ENCODE measurements at places on chromosomes 5 and 9.

DNA sequence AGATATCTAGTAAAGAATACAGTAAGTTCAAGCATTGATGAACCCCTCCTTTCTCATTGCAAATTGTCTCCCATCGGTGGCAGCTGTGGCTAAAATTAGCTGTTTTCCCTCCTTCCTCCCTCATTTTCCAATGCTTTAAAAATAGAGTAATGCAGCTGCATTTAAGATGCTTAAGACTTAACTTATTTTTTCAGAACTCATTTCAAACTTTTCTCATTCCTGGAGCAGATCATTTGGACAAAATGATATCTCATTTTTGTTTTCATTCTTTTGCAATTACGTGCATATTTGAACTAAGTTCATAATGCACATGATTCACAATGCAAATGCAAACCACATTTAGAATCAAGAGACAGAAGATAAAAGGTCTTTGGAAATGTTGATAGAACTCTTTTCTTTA lies 14.6 kb downstream of the HSPB3 start:
- no peak for DNase-seq

DNA sequence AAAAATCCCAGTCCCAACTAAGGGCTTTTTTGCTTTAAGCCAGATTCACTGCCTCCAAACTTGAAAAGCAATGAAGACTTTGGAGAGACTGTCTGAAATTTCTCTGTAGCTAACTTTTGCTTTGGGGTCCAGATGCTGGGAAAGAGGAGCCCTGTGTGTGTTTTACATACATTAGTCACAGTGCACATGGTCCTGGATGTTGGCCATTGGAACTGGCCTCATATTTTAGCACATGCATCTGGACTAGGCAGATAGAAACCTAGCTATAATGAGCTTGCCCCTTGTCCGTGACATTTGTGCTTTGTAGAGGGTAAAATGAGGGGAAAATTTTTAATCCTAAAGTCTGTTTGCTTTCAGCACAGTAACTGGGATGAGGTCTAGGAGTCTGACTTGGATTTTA lies 421.7 kb downstream of the CDK5RAP2 start:
- no peak for DNase-seq

DNA sequence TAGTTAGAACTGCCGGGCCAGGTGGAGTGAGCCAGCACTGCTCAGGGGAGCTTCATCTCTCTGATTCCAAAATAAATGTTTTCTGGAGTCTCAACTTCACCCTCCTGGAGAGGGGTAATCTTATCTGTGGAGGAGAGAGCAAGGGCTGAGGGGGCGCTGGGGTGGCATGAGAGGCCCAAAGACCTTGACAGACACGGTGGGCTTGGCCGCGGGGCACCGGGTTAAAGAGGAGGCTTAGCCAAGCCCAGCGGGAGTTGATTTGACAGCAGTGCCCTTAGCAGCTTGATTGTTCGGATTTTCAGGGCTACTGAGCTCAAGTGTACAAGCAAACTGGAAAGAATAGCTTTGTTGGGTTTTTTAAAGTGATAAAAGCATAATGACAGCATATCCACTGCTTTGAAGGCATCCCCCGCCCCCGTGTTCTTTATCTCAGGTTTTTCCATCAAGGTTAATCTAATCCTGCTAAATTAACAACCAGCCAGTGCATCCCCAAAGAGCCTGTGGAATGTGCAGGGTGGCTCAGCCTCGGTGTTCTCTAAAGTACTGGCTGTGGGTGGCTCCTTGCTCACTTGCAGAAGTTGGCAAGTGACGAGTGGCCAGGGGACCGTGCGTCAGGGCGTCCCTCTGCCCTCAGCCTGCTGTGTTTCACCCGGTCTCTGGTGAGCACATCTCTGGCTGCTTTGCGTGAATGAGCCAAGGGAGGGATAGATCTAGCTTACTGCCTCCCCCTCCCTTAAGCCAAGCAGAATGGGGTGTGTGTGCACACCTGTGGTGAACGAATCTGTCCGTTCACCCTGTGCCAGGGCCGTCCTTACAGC lies 5.5 kb downstream of the QRFP start:
- no peak for DNase-seq

DNA sequence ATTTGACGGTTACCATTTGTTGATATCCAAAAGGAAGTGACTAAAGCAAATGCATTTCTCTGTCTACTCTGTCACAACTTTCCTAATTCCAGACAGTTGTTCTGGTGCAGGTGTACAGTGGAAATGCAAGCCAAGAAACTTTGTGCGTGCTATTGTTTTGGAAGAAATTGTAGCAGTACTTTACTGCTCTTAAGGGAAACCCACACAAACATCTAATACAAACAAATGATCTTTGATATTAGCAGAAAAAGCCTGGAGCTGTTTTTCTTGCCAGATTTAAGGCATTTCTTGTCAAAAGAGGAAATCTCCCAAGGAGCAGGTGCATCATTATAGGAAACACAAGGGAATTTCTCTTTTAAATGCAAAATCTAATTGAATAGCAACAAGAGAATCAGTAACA lies 2.0 kb downstream of the SNCAIP start:
- no peak for DNase-seq

DNA sequence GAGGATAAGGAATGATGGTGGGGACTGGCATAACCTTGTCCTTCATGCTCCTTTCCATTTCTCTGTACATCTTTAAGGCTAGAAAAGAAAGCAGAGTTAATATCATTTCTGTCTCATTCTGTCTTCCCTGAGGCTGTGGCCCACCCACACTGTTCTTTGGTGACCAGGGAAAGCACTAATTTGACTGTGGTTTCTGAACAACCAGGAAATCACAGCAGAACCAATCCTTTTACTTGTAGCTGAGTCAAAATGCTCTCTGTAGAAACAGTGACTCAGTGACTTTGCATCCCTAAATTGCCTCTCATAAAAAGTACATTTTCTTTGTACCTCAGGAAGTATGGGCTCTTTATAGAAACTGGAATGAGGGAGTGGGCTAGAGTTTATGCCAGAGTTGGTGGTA lies 28.1 kb downstream of the IL33 start:
- no peak for DNase-seq

GRCh38 chr5:175885813-175886212 lies 14.4 kb downstream of the CPLX2 start:
- no peak for DNase-seq

DNA sequence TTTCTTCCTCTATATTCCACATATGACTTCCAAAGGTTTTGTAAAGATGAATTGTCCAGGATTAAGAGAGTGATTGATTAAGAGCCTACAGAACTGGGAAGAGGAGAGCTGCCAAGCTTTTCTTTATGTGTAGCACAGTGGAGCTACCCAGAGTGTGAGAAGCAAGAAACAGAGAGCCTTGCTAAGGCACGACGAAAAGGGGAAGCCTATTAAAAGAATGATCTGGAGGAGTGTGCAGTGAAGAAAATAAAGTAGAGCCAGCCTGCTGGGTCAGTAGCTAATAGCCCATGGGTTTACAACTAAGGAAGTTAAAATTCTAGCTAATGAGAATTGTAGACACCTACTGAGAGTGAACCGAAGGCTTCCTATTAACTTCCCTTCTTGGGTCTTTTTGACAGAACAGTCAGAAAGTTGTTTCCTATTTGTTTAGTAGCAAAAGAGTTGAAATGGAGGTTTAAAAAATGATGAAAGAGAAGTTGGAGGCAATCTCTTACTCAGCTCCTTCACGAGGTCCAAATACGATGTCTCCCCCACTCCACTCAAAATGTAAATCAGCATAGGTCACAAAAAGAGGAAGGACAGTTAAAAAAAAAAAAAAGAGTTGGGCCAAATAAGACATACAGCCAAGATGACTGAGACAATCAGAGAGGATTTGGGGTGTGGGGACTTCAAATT lies 957 bp upstream of the PRR16 start:
- DNase-seq, result no peak

GRCh38 chr5:51383131-51384121 lies at the start of gene ISL1:
Gene ISL1, plus strand, starts transcription at chr5:51383448. Its CDS starts 224 bp downstream, at chr5:51383672.
- DNase-seq, result no peak

GRCh38 chr5:156695774-156696173 lies 154.3 kb upstream of the PPP1R2B start:
- DNase-seq, result no peak

- no peak for DNase-seq
Measured at GRCh38 chr5:145778144-145778900, 56.8 kb downstream of the PRELID2 start.

DNA sequence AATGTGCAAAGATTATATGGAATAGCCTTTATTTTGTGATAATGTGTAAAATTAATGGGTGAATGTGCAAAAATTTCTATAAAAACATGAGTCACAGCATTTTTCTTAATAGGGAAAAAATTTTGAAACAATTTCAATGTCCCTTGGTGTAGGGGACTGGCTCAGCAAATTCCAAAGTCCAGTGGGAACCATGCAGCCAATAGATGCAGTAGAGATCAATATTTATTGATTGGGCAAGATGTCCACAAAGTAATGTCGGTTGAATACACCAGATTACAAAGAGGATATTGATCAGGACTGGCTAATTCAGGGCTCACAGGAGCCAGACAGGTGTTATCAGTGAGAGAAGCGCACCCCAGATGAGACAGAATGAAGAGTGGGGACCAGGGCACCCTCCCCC lies 62.5 kb downstream of the AMBP start:
- DNase-seq, result no peak

DNA sequence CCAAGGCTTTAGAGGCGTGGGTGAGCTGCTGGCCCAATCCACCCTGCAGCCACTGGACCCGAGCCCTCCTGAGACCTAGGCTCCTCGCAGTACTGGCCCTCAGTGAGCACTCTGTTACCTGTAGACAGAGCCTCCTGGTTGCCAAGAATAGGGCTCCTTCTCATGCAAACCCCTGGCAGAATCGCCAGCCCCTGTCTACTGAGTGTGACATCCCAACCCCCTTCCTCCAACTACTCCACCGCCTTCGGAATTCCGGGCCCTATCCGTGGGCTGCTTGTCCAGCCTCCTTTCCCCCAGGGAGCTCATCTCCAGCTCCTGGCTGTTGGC lies 23.8 kb upstream of the COL5A1 start:
- DNase-seq, result no peak

- no peak for DNase-seq
Measured at GRCh38 chr5:113212244-113212920, 222.4 kb downstream of the TSSK1B start.

- no peak for DNase-seq
Measured at GRCh38 chr5:169494941-169495548, 88.5 kb upstream of the SPDL1 start.

DNA sequence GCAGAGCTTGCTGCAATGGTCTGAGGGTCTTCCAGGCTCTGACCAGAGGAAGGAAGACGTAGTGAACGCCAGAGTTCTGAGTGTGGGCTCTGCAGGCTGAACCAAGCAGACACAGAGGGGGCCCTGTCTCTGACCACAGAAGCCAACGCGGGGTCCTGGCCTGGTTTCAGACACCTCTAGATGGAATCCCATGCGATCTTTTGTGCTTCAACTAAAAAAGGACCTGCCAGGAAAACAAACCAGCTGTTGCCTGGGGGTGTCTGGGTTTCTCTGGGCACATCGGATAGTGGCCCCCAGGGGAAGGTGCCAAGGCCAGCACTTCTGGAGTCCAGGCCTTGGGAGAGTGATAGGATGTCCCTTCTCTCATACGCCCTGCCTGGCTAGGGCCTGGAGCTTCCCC lies 12.9 kb downstream of the PRDM12 start:
- DNase-seq, result no peak

GRCh38 chr9:34451135-34451534 lies 7.2 kb downstream of the FAM219A start:
- DNase-seq, result no peak

DNA sequence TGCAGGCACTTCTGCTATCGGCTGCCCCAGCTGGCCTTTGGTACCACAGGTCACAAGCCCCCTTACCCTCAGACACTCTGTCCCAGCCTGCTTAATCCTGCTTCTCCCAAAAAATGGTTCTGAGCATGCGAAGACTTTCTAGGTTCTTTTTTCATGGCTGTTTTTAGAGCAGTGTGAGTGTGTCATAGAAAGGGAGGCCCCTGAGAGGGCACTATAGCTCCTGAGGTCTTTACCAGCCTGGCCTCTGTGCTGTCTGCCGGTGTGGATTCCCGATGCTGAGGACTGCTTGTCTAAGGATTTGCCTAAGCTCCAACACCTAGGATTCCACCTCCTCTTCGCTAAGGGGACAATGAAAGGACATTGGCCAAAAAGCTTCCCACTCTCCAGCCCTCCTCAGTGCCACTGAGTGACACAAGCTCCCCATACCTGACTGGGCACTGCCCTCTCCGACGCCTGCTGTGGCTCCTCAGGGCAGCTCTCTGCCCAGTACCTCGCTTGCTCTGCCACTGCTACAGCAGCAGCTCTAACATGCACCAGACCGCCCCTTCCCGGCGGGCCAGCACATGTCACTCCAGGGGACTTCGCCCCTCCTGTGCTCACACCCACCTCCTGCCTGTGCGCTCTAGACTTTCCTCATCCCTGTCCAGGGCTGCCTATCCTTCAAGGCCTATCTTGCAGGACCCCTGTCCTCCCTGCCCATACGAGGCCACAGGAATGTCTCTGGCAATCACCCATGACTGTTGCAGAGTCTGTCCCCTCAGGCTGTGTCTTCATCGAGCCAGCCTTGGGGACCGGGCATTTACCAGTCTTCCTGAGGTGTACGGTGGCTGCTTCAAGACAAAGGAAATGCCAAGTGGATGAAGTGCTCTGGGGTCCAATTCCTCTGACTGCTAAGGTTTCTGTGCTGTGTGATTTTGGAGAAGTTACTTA lies 21.0 kb downstream of the MACROH2A1 start:
- DNase-seq, result no peak

- no peak for DNase-seq
Measured at GRCh38 chr5:112475747-112476365, 56.8 kb upstream of the EPB41L4A start.

DNA sequence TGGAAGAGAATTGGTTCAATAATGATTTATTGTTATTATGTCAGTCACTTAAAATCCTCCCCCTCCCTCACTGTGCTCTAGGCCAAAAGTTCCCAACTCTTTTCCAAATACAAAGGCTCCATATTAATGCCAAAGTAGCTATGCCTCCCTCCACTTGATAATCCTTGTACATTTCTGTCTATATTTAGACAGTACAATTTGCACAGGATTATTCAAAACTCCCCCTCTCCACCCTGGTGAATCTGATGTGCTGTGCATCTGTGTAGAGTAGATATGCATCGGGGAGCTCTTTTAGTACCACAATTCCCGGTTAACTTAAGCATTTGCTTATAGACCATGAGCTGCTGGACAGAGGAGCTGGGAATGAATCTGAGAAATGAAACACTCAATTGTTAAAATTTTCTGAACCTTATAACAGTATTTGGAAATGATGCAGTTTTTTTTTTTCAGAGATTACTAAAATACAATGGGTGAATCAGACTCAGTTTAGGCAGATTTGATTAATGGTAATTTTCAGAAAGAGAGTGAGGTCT lies 27.6 kb downstream of the GLRA1 start:
- no peak for DNase-seq

GRCh38 chr9:91711755-91712601 lies 238.1 kb downstream of the ROR2 start:
- no peak for DNase-seq

GRCh38 chr5:136143763-136144162 lies 11.1 kb downstream of the SMAD5 start:
- no peak for DNase-seq

GRCh38 chr9:135437259-135437658 lies 42.3 kb upstream of the PPP1R26 start:
- no peak for DNase-seq
